ENCODE measurements at places on chromosomes 2 and 18.

DNA sequence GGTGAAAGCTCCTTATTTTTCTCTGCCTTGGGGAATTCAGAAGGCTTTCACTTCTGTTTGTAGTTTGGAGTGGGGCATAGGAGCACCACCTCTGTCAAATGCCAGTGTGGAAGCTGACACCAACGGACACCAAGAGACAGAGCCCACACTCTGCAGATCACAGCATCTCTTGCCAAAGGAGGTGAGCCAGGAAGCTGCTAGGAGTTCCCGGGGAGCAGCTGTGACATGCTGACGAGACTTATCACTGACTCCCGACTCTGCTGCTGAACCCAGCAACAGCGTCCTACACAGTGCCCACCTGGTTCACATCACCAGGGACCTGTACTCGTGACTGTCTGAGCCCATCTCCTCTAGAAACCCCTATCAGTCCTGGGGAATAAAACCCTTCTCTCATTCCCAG lies 8.1 kb downstream of the TEX51 start:
- no peak for DNase-seq

GRCh38 chr2:240257940-240258580 lies 117.6 kb upstream of the OTOS start:
- no peak for DNase-seq

DNA sequence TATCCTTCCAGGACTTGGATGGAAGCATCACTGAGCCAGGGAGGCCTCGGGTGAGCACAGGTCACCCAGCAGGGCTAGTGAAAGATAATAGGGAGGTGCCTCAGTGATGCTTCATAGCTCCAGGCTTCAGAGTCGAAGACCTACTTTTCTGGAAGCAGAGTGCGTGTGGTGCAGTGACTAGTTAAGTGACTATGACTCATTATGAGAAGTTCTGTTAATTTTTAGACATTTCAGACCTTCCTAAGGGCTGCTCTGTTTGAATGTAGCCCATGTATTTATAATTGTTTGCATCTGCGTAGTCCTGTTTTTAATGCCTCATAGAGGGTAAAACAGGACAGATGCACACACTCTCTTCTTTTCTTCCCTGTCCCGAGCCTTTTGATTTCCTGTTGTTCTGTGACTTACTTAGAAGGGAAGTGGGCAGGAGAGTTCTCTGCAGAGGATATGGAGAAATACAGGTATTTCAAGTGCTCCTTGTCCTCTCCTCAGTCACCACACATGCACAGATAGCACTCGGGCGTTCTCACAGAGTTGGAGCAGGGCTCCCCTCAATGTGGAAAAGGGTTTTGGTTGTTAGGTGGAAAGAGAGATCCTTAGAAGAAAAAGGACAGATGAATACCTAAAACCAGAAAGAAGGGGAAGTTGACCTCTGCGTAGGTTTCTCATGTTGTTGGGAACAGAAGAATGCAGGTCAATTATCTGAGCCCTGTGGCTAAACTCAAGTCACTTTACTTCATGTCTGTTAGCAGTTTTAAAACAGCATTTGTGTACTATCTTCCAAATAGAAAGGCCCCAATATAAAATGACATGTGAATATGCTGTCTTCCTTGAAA lies 34.7 kb downstream of the RALB start:
- no peak for DNase-seq

DNA sequence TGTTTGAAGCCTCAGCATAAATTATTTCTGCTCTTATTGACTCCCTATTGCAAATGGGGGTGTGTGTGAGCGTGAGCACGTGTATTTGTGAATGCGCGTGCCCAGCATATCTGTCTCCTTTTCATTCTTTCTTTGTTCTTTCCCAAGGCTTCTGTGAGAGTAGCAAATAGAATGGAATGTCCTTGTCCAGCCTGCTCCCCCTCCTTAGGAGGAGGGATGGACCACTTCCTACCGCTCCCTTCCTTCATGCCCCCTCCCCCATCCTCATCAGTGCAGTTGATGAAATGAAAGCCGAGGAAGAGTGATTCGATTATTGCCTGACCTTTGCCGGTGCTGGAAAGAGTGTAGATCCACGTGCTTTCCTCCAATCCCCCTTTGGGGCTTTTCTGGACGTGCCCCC lies 102.0 kb downstream of the CPO start:
- DNase-seq: no peak

DNA sequence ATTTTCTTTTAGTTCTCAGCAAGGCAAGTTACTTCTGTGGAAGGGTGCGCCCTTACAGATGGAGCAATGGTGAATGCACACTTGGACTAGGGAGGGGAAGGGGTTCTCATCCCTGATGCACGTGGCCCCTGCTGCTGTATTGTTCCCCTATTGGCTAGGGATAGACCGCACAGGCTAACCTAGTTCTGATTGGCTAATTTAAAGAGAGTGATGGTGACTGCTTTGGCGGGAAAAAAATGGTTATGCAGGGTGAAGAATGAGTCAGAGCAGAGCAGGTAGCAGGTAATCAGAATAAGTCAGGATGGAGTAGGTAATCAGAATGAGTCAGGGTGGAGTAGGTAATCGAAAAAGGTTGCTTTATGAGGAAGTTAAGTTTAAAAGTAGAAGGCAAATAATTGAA lies 171.5 kb downstream of the MTCL1 start:
- DNase-seq: no peak

GRCh38 chr2:68762665-68763064 lies 28.1 kb downstream of the ARHGAP25 start:
- DNase-seq: no peak

DNA sequence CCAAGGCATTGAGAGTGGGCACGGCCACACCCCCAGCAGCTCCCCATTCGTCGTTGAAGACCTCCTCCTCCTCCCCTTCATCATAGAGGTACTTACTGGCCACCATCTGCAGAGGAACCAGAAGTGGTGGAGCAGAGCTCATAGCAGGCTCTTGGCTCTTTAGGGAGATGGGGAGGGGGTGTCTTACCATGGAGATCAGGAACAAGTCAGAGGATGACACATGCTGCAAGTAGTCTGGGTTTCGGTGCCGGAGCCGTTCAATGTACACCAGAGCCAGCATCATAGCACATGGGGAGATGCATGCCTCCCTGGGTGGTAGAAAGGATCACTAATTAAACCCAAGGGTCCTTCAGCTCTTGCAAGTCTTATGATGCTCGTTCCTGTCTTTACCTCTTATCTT lies 1.9 kb downstream of the CNPPD1 start:
- DNase-seq: no peak

DNA sequence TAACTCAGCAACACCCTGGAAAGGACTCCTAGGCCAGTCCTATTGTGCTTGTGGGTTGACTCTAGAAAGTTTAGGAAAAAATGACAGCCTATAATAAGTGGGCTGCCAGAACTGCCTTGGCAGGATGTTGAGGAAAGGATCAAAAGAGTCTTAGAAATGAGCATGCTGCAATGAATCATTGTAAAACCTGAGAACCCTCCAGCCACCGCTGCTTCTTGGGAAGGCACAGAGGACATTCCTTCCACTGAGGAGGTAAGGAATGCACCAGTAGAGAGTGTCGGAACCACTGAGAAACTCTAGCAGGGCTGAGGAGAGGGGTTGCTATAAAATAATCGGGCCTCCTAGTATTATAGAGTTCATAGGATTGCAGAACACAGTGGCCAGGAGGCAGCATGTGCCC lies 146.7 kb upstream of the SMIM21 start:
- no peak for DNase-seq

- DNase-seq: peak; percentile 29
These were observed 2.4 kb downstream of the POU3F3 start for GRCh38 chr2:104856086-104856972.

GRCh38 chr2:186751790-186752189 lies 57.9 kb downstream of the FAM171B start:
- no peak for DNase-seq

GRCh38 chr18:67932271-67932670 lies 415.8 kb upstream of the DSEL start:
- DNase-seq: no peak

GRCh38 chr2:26615860-26616705 lies 25.1 kb downstream of the CIB4 start:
- no peak for DNase-seq

- no peak for DNase-seq
These were observed 72.3 kb downstream of the CMPK2 start for GRCh38 chr2:6793371-6793770.

- DNase-seq: no peak
These were observed 110.6 kb downstream of the C2orf74 start for GRCh38 chr2:61272421-61273070.

- DNase-seq: no peak
These were observed 351.9 kb downstream of the LRRTM1 start for GRCh38 chr2:79952616-79953015.

DNA sequence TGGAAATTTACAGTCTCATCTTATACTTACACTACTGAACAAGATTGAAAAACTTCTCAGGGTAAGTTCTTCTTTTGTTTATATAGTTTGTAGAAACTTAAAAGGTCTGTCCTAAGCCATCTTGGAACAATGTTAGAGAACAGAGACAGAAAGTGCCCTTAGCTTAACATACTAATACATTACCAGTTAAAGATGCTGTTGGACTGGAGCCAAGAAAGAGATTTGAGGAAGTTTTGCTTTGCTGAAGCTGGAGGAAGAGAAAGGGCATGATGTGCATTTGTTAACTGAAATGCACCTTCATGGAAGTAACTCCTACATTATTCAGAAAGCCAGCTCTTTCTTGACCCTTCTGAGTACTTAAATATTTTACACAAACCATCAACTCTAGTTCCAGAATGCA lies 66.5 kb upstream of the TNFRSF11A start:
- DNase-seq: no peak

DNA sequence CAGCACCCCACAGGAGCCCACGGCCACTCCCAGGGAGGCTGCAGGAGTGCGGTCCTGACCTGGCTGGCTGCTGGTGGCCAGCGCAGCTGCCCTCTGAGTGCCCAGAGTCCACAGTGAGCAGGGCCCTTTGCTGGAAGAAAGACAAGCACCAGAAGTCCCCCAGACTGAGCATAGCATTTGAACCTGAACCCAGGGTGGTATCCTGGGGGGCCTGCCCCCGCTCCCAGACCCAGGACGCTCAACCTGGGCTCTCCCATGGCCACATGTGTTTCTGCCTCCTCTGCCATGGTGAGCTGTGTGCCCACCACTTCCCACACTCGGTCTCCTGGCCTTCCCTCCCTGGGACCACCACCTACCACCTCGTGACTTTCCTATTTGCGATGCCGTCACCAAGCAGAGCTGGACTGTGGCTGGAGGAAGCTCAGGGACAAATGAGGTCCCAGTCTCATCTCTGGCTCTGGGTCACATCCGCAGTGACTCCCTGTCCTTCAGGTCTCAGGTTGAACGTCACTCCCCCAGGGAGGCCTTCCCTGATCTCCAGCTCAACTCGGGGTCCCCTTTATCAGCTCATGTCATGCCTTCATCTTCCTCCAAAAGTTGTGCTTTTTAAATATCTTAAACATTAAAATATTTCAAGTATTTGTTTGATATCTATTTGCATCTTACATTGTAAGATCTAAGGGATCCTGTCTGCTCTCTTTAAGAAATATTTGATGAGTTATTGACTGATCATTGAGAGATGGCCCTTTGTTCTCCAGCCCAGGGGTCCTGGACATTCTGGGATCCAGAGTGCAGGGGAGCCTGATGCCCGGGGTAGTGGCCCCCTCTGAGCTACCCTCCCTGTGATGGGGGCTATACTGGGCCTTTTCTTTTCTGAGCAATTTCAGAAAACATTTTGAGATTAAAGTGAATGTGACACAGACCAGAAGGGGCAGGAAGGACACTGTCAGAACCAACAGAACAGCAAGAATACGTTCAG lies 16.4 kb upstream of the GPR55 start:
- no peak for DNase-seq

DNA sequence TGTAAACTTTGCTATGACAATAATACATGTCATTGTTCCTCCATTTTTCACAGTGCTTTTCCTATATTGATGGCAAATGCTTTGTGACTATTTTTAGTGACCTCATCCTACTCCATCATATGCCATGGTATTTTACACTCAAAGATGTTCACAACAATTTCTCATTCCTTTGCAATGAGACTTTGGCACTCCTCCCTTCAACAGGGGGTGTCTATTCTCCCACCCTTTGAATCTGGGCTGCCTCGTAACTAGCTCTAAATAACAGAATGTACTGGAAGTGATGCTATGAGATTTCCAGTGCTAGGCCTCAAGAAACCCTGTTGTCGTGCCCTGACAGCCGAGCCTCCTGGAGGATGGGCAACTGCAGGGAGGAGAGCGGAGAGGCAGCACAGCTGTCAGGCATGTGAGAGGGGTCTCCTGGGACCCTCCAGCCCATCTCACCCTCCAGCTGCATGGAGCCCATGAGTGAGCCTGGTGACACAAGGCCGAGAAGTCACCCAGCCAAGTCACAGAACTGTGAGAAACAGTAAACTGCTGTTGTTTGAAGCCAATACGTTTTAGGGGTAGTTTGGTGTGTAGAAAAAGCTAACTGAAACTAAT lies 103.1 kb upstream of the APCDD1 start:
- no peak for DNase-seq

- no peak for DNase-seq
These were observed 483.5 kb upstream of the SALL3 start for GRCh38 chr18:78496079-78496478.

- DNase-seq: no peak
These were observed 172.7 kb downstream of the TWIST2 start for GRCh38 chr2:239020541-239021041.

- no peak for DNase-seq
These were observed 28.3 kb upstream of the SLC40A1 start for GRCh38 chr2:189608795-189609422.

- DNase-seq: no peak
These were observed 7.3 kb downstream of the SFXN5 start for GRCh38 chr2:73063909-73064875.

- no peak for DNase-seq
These were observed 75.0 kb upstream of the RBBP8 start for GRCh38 chr18:22858121-22858520.

GRCh38 chr2:216285701-216286100 lies 86.6 kb downstream of the MARCHF4 start:
- no peak for DNase-seq

- no peak for DNase-seq
These were observed 186.8 kb upstream of the LRATD1 start for GRCh38 chr2:14445670-14446069.

DNA sequence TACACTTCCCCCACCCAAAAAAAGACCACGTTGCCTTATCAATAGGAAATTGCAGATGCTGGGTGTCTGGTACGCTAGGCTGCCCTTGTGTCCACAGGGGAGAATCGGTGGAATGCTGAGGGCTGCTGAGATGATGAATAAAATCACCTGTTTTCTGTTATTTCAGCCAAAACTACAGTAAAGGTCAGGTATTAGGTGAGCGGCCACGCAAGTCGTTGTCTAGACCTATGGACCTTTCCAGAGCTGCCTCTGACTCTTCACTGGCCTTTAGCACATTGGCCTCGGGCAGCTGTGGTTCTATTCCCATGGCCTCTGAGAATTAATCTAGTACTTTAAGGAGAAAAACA lies 89.6 kb downstream of the MTCL1 start:
- no peak for DNase-seq

GRCh38 chr2:148971547-148971946 lies 67.0 kb upstream of the LYPD6B start:
- DNase-seq: no peak

Measured in NCI-H2081 (cell line).